ENCODE measurements at places on chromosomes 1 and 21. TPM values are rescaled to one million over a fixed set of nuclear protein-coding genes. Genes with fewer than 3 reads are reported as not detected.

The C1QA gene
- total RNA-seq = not detected

The SPRR1B gene
- total RNA-seq = not detected

The PPM1J gene
- 2.8 TPM for total RNA-seq

The RRAGC gene
- 9.1 TPM for total RNA-seq

DNA sequence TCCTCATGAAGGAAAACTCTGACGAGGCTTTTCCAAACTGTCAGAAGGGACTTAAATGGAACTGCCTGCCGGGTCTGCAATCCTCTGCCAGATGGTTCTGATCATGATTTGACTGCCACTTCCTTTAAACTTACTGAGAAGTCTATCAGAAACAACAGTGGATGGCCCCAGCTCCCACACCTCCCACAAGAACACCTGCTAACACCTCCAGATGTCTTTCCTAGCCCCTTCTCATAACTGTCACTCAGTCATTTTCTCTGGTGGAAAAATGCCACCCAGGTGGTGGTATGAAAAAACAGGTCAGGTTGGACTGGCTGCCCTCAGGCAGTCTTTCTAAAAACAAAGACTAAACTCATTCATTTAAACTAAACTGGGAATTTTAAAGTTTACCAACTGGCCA lies 66.7 kb upstream of the ABCD3 start:
- H3K27me3 ChIP-seq = no peaks in the 10 kb centered on the region
- no peak overlapping the region for H3K4me3 ChIP-seq
- H3K36me3 ChIP-seq = no peaks in the 10 kb centered on the region

DNA sequence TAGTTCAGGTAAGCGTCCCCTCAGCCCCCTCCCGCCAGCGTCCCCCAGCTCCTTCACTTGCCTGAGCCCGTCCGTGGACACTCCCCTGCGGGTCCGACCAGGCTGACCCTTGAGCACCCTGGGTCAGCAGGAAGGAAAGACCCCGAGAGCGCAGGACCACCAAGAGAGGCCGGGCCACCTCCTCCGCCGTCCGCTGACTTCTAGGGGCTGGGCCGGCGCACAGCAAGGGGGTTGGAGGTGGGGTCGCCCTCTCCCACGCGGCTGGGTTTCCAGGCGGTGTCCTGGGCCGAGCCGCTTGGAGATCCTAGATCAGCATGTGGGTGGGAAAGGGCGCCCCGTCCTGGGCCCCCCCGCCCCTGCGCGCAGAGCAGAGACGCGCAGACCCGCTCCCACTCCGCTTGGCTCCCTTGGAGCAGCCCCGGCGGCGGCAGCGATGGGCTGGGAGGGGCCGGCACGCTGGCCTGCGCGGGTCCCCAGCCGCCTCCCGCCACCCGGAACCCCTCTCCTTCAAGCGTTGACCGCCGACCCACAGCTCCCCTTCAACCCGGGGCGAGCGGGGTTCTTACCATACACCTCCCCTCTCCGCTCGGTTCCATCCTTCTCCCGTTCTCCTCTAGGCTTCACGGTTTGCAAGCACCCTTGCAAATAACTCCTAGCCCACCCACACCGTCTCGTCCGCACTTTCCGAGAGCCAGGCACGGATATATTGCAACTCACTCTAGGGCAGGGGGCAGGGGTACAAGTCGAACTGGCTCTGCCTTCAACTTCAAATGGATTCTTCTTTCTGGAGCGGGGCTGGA lies 7.5 kb downstream of the KNCN start:
- peaks cover 42% of the 10 kb centered on the region for H3K27me3 ChIP-seq
- no peak overlapping the region for H3K27ac ChIP-seq
- DNase-seq = no peak
- peaks cover 2% of the 10 kb centered on the region for H3K4me1 ChIP-seq
- H3K36me3 ChIP-seq = no peaks in the 10 kb centered on the region

- peaks cover 4% of the 10 kb centered on the region for H3K4me1 ChIP-seq
- H3K27me3 ChIP-seq = no peaks in the 10 kb centered on the region
- no peaks in the 10 kb centered on the region for H3K36me3 ChIP-seq
- H3K27ac ChIP-seq = no peak overlapping the region
- no peak overlapping the region for H3K4me3 ChIP-seq
- no peak for DNase-seq
These were observed 974.6 kb downstream of the TTLL7 start for GRCh38 chr1:83024251-83024767.

GRCh38 chr1:70993798-70994197 lies 53.8 kb downstream of the PTGER3 start:
- DNase-seq = no peak
- no peaks in the 10 kb centered on the region for H3K27me3 ChIP-seq
- H3K27ac ChIP-seq = no peak overlapping the region

GRCh38 chr1:8443558-8444194 lies 125.8 kb downstream of the SLC45A1 start:
- H3K27ac ChIP-seq = no peak overlapping the region
- H3K36me3 ChIP-seq = peaks cover 19% of the 10 kb centered on the region
- peaks cover 20% of the 10 kb centered on the region for H3K4me1 ChIP-seq
- no peak for DNase-seq

- no peak overlapping the region for H3K4me3 ChIP-seq
- no peaks in the 10 kb centered on the region for H3K4me1 ChIP-seq
- H3K27me3 ChIP-seq = peaks cover 14% of the 10 kb centered on the region
- no peak for DNase-seq
- H3K36me3 ChIP-seq = no peaks in the 10 kb centered on the region
These were observed 63.1 kb upstream of the KLHDC7A start for GRCh38 chr1:18417316-18418269.

DNA sequence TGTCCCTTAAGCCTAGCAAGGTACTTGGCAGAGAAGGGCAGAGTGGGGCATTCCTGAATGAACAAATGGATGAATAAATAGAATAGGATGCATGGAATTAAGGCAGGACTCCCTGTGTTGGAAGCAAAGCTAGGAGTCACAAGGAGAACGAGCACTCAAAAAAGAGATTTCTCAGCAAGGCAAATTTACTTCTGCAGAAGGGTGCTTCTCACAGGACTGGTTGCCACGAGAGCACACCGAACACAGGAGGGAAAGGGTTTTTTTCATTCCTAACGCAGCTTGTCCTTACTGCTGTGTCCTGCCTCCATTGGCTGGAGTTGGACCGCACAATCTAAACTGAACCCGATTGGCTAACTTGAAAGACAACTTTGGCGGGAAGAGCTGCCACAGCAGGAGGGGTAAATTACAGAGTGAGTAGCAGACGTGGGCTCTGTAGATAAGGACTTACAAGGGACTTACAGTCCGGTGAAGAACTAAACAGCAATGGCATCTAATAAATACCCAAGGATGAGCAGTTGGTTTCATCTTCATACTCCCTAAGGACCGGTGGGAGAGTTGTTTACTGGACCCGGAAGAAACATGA lies 52.4 kb downstream of the KIF26B start:
- H3K27ac ChIP-seq = no peak overlapping the region
- no peaks in the 10 kb centered on the region for H3K36me3 ChIP-seq
- H3K27me3 ChIP-seq = no peaks in the 10 kb centered on the region
- no peak overlapping the region for H3K4me3 ChIP-seq
- no peaks in the 10 kb centered on the region for H3K4me1 ChIP-seq

DNA sequence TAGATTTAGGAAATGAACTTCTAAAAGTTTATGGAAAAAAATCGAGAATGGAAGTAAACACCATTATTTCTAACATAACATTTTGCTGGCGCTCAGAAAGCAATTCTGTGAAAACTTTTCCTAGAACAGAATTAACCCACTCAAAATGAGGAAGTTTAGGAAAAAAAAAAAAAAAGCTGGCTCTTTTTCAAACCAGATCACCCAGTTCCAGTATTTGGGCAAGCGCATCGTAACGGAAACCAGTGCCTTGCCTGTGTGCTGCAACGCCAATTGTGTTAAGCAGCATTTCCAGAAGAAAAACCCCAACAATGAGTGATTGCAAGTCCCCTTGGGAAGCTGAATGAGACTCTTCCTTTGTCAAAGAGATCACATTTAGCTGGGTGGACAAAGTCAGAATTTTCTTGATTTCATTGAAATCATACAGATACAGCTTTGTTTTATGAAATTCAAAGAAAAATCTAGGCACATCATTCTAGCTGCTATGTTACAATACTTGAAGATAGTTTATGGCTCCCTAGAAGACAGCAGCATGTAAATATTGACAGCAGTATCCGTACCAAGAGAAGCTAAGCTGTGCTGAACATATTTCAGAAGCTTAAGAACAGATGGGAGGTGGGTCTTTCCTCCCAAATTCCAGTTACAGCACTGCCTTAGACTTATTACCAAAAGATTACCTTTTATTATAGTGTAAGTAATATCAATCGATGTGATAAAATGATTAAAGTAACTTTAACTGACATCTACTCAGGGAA lies 113.4 kb downstream of the ERG start:
- H3K36me3 ChIP-seq = no peaks in the 10 kb centered on the region
- DNase-seq = no peak
- H3K27me3 ChIP-seq = peaks cover 12% of the 10 kb centered on the region
- no peak overlapping the region for H3K4me3 ChIP-seq

DNA sequence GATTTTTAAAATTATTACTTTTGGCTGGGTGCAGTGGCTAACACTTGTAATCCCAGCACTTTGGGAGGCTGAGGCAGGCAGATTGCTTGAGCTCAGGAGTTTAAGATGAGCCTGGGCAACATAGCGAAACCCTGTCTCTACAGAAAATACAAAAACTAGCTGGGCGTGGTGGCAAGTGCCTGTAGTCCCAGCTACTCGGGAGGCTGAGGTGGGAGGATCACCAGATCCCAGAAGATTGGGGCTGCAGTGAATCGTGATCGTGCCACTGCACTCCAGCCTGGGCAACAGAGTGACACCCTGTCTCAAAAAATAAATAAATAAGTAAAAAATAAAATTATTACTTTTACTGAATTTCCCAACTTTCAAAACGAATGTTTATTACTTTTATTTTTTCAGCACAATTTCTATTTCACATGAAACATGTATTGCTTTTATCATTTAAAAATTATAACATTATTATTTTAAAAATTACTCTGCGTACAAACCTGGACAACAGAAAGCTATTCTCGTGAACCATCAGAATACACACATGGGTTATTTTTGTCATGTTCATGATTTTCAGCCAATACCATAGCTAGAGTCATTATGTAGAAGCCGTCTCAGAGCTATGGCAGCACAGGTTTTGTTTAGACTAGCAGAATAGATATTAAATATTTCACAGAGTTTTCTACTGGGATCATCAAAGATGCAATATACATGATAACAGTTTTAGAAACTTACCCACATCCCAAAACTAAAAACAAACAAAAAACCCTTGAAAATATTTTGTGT lies 621 bp downstream of the AMPD1 start:
- no peaks in the 10 kb centered on the region for H3K36me3 ChIP-seq
- H3K27ac ChIP-seq = no peak overlapping the region
- H3K4me3 ChIP-seq = no peak overlapping the region
- H3K27me3 ChIP-seq = peaks cover 18% of the 10 kb centered on the region
- no peak for DNase-seq

DNA sequence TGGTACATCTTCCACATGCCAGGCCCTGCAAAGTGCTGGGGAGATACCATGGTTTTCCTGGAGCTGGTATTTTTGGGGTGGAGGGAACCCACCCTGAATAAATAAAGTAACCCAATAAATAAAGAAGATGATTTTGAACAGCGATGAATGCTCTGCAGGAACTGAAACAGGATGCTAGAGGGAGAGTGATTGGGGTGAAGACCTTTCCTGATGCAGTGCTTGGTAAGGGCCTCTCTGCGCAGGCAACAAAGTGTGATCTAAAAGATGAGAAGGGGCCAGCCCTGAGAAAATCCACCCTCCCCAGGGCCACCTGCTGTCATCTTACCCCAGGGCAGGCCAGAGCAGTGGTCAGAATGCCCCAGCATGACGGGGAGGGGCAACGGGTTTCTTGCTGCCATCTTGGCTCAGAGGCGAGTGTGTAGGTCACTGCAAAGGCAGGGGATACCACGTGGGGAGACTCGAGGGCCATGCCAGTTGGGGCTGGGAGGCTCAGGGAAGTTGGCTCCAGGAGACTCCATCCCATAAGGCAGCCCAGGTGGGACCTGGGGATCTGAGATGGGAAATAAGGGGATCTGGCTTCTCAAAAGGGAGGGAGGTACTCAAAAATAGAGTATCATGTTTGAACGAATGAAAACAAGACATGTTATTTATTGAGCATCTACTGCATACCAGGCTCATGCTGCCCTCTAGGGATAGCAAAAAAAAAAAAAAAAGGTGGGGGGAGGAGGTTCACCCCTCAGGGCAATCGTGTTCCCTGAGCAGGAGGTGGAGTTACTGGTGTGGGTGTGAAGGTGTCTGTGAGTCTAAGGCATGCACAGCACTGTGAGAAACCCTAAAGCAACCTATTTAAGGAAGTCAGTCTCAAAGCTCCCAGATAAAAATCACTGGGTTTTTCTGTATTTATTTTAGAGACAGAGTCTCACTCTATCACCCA lies 2.8 kb downstream of the SRARP start:
- DNase-seq = peak; percentile 43
- H3K27ac ChIP-seq = no peak overlapping the region
- H3K4me3 ChIP-seq = no peak overlapping the region
- no peaks in the 10 kb centered on the region for H3K36me3 ChIP-seq
- H3K27me3 ChIP-seq = peaks cover 3% of the 10 kb centered on the region
- peaks cover 6% of the 10 kb centered on the region for H3K4me1 ChIP-seq

DNA sequence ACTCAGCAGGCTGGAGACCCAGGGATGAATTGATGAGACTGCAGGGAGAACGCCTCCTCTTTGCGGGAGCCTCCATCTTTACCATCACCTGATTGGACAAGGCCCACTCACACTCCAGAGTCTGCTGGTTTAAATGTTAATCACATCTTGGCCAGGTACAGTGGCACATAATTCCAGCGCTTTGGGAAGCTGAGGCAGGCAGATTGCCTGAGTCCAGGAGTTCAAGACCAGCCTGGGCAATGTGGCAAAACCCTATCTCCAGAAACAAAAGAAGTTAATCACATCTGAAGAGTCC lies 121.8 kb upstream of the C1orf174 start:
- no peak overlapping the region for H3K27ac ChIP-seq
- peaks cover 1% of the 10 kb centered on the region for H3K27me3 ChIP-seq
- H3K4me1 ChIP-seq = no peaks in the 10 kb centered on the region
- no peaks in the 10 kb centered on the region for H3K36me3 ChIP-seq

- H3K4me1 ChIP-seq = no peaks in the 10 kb centered on the region
- no peak overlapping the region for H3K4me3 ChIP-seq
- H3K27me3 ChIP-seq = no peaks in the 10 kb centered on the region
- no peak overlapping the region for H3K27ac ChIP-seq
- DNase-seq = no peak
These were observed 3.2 kb downstream of the SLC1A7 start for GRCh38 chr1:53138991-53139884.

- peak overlapping the region; percentile 85 for H3K27ac ChIP-seq
- H3K4me3 ChIP-seq = no peak overlapping the region
- DNase-seq = no peak
These were observed 241.6 kb downstream of the PTPRC start for GRCh38 chr1:198880397-198880796.

GRCh38 chr1:55826381-55827080 lies 611.4 kb upstream of the USP24 start:
- peaks cover 2% of the 10 kb centered on the region for H3K27me3 ChIP-seq
- H3K4me3 ChIP-seq = no peak overlapping the region
- no peaks in the 10 kb centered on the region for H3K4me1 ChIP-seq

DNA sequence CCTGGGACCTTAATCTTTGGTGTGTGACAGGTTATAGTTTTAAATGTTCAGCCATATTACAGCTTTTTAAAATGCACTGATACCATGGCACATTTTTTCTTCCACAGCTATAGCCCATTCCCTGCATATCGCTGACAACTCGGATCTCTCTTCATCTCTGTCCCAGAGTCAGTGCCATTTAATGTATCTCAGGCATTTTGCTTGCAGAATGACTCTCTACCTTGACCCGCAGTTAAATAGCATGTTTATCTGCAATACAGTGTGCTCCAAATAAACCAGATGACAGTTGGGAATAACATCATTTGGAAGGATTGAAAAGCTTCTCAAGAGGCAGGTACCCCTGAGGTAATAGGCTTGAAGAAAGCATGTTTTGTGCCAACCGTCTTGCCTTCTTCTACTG lies 99.8 kb upstream of the USH2A start:
- H3K27ac ChIP-seq = no peak overlapping the region
- H3K36me3 ChIP-seq = no peaks in the 10 kb centered on the region
- H3K4me1 ChIP-seq = no peaks in the 10 kb centered on the region
